ENCODE measurements at places on chromosomes 3 and 15.

DNA sequence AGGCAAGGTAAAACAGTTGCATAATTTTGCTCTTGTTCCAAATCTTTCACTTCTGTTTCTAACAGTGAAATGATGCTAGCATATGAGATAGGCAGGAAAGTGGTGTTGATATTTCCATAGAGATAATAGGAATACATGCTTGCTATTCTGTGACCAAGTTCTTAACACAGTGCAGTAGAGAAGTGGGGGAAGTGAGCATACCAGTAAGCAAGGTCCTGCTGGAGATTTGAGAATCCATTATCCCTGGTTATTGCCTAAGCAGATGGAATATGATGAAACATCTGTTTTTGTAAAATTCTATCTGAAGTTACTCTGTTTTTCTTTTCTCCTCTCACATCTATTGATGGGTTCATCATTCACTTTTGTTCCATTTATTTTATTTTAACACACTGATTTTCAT, 28.7 kb downstream of the USP8 start:
- no peak for DNase-seq

DNA sequence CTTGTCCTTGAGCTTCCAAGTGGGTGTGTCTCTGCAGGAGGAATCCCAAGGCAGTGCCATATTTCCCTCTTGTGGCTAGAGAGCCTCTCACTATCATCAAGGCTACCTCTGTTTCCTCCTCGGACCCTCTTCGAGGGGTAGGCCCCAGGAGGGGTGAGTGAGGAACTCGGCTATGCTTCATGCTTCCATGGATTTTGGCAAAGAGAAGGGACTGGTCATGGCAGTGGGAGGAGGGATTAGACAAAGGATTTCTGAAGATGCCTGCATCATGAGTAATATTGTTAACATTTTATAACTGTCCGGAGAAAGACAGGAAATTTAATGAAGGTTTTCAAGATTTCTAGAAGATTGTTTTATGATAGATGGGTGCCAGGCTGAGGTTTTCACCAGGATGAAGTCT, 241.5 kb downstream of the CLSTN2 start:
- no peak for DNase-seq

DNA sequence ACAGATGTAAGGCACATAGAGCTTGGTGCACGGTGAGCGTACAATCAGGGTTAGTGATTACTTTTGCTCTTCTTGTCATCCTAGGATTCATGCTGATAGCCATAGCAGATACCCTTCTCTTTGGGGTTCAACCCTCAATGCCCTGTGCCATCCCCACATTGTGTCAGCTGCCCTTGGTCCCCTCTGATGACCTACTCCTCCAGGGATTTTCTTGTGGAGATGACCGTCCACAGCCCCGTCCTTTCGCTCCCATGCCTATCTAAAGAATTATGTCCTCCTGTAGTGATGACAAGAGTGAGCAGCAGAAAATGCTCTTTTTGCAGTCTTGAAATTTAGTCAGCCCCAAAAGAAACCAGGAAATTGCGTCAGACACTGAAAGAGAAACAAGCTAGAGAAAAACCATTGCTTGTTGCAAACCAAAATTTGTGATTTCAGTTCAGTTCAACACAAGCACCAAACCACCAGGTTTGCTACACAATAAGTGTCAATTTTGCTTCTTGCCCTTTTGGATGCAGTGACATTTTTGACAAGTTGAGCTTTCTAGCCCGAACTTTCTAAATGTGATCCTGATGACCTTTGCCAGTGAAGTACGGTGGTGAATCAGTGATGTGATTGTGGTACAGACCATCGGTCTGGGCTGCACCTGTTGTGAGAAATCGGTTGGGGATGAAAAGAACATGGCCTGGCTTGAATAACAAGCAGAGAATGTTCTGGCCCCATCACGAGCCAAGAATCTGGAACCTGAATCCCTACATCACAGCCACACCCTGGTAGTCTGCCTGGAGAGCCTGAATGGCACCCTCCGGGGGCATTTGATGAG, 41.3 kb downstream of the CMTM7 start:
- DNase-seq: peak; percentile 21

DNA sequence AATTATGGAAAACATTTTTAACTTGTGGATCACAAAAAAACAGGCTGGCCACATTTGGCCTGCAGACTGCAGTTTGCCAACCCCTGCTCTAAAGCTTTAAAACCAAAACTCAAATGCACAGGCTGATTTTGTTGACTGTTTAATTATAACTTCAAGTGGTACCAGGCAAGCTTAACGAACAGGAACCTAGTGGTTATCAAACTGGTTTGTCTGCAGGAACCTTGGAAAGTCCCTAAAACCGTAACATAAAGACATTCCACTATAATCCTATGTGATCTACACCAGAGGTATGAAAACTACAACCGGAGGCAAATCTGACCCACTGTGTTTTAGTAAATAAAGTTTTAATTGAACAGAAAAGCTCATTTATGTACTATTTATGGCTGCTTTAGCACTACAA, 52.4 kb downstream of the TBL1XR1 start:
- DNase-seq: no peak

- no peak for DNase-seq
These were observed 3.1 kb upstream of the A4GNT start for GRCh38 chr3:138135146-138135832.

GRCh38 chr3:59424268-59425010, 374.6 kb upstream of the CFAP20DC start:
- DNase-seq: no peak

GRCh38 chr15:99717161-99718009, 15.9 kb downstream of the LYSMD4 start:
- no peak for DNase-seq

- no peak for DNase-seq
These were observed 84.5 kb downstream of the ASB7 start for GRCh38 chr15:100686725-100687473.

- no peak for DNase-seq
These were observed 53.8 kb downstream of the CMTM8 start for GRCh38 chr3:32292085-32292796.

- DNase-seq: no peak
These were observed 12.4 kb downstream of the RTF1 start for GRCh38 chr15:41429003-41429890.

- no peak for DNase-seq
These were observed 242.5 kb downstream of the ATP8B4 start for GRCh38 chr15:49876401-49877038.

GRCh38 chr15:81002009-81002330, 1.2 kb downstream of the TLNRD1 start:
- no peak for DNase-seq

- DNase-seq: no peak
These were observed 107.4 kb downstream of the VGLL4 start for GRCh38 chr3:11536132-11536935.

DNA sequence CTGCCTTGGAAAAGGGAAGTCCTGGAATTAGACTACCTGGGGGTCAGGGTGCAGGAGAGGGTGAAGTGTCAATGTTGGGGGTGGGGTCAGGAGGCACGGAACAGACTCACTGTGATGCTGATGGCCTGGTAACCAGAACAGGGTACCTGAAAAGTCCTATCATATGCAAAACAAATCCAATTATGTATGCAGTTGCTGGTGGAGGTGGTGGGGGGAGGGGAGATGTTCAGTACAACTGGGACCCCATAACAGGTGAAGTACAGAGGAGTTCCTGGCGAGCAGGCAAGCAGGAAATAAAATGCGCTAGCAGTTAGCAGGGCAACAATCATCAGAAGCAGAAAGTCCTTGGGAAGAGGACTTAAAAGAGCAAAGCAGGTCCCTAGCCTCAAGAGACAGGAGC, 4.2 kb upstream of the KATNBL1 start:
- no peak for DNase-seq

DNA sequence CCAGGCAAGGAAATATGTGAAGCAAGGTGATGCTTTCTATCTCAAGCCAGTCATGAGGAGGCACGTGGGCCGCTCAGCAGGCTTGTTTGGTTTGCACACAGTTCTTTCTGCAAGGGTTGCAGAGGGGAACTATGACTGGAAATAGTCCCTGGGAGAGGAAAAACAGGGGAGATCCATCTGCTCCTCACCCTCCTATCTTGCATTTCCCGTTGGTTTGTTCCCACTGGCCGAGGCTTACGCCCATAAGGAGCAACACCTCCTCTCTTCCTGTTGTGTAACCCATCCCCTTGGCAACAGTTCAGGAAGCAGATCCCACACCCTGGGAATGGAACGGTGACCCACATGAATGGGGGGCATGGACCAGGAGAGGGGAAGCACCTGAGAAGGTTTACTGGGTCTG, 72.1 kb upstream of the MAGI1 start:
- DNase-seq: no peak

- no peak for DNase-seq
These were observed 36.1 kb upstream of the MECOM start for GRCh38 chr3:169699536-169700050.

GRCh38 chr3:152362086-152362485, 93.4 kb downstream of the MBNL1 start:
- DNase-seq: no peak

GRCh38 chr15:77717333-77717990, 84.8 kb upstream of the LINGO1 start:
- DNase-seq: no peak

- DNase-seq: no peak
These were observed 274.9 kb upstream of the DCBLD2 start for GRCh38 chr3:99176169-99176964.

GRCh38 chr15:86316726-86317383, 237.2 kb downstream of the AGBL1 start:
- no peak for DNase-seq

DNA sequence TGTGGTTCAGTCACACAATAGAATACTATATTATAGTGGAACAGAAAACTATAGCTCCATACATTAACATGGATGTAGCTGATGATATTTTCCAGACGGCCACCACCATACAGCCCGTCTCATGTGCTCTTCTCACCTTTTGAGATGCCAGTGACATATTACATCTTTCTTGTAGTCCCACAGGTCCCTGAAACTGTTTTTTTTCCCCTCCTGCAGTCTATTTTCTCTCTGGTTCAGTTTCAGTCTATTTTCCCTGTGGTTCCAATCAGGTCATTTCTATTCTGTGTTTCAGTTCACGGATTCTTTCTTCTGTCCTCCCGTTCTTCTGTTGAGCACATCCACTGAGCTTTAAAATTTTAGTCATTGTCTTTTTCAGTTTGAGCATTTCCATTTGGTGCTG, 72.2 kb downstream of the PPCDC start:
- no peak for DNase-seq

- DNase-seq: no peak
These were observed 274.5 kb downstream of the FEZF2 start for GRCh38 chr3:62098646-62099365.
